ENCODE measurements at places on chromosomes 5 and 9.

- DNase-seq: no peak
These were observed 351.9 kb upstream of the IRX2 start for GRCh38 chr5:3103262-3103811.

- DNase-seq: peak; percentile 33
These were observed 22.0 kb downstream of the ENHO start for GRCh38 chr9:34500623-34501267.

DNA sequence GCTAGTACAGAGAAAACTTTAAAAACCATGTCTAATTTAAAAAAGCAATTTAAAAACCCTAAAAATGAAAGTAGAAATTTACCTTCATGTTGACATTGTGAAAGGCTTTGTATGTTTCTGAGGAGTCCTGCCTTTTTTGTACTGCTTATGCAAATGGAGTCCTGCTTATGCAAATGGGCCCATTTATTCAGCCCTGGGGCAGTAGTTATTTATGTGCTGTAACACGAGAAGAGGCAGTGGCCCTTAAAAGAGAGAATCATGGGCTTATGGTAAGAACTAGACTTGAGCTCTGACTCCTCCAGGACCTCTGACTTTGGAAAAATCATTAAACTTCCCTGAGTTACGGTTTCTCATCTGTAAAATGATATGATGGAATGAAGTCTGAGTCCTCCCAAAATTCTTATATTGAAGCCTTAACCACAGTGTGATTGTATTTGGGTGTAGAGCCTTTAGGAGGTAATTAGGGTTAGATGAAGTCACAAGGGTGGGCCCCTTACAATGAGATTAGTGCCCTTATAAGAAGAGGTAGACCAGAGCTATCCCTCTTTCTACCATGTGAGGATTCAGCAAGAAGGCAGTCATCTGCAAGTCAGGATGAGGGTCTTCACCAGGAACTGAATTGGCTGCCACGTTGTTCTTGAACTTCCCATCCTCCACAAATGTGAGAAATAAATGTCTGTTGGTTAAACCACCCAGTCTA, 447.8 kb upstream of the CD180 start:
- no peak for DNase-seq

- no peak for DNase-seq
These were observed 346.0 kb upstream of the PANK3 start for GRCh38 chr5:168925160-168925559.

GRCh38 chr5:175252234-175252805, 191.7 kb downstream of the DRD1 start:
- DNase-seq: no peak
